ENCODE measurements at places on chromosomes 4 and X.

GRCh38 chr4:185950891-185951290 lies 118.1 kb upstream of the TLR3 start:
- DNase-seq: no peak

GRCh38 chrX:133586443-133586842 lies 171.2 kb upstream of the GPC4 start:
- DNase-seq: no peak

- no peak for DNase-seq
These were observed 28.7 kb downstream of the C4orf50 start for GRCh38 chr4:5989236-5990225.

GRCh38 chr4:71456841-71457240 lies 118.0 kb downstream of the SLC4A4 start:
- no peak for DNase-seq

- DNase-seq: no peak
These were observed 106.8 kb downstream of the FAM9B start for GRCh38 chrX:8927066-8927635.

GRCh38 chrX:19810006-19810774 lies 77.2 kb downstream of the SH3KBP1 start:
- no peak for DNase-seq

GRCh38 chr4:102061133-102061532 lies 270.6 kb downstream of the BANK1 start:
- no peak for DNase-seq

- no peak for DNase-seq
These were observed 6.3 kb upstream of the PGAM4 start for GRCh38 chrX:77975755-77976154.

GRCh38 chrX:95044331-95044730 lies 1370.3 kb downstream of the FAM133A start:
- DNase-seq: no peak

GRCh38 chr4:169362607-169363006 lies 91.9 kb upstream of the SH3RF1 start:
- no peak for DNase-seq

GRCh38 chr4:23161787-23162186 lies 469.1 kb downstream of the GBA3 start:
- no peak for DNase-seq

DNA sequence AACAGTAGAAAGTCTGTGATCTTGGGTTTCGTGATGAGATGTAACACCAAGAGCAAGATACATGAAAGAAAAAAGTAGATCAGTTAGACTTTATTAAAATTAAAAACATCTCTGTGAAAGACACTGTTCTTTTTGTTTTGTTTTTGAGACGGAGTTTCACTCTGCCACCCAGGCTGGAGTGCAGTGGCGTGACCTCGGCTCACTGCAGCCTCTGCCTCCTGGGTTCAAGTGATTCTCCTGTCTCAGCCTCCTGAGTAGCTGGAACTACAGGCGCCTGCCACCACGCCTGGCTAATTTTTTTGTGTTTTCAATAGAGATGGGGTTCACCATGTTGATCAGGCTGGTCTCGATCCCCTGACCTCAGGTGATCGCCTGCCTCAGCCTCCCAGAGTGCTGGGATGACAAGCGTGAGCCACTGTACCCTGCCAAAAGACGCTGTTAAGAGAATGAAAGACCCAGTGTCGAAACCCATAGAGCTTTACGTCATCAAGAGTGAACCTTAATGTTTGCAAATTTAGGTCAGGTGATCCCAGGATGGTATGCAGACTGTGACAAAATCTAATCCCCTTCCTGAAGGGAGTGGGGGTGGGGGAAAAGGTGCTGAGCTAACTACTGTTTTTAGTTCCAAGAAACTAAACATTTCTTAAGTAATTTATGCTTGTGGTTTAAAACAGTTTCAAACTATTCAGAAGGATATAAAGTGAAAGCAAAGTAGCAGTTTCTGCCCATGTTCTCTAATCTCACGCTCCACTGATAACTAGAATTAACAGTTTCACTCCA lies 8.0 kb downstream of the OFD1 start:
- no peak for DNase-seq

GRCh38 chr4:8129136-8129535 lies 29.5 kb downstream of the ABLIM2 start:
- DNase-seq: no peak

DNA sequence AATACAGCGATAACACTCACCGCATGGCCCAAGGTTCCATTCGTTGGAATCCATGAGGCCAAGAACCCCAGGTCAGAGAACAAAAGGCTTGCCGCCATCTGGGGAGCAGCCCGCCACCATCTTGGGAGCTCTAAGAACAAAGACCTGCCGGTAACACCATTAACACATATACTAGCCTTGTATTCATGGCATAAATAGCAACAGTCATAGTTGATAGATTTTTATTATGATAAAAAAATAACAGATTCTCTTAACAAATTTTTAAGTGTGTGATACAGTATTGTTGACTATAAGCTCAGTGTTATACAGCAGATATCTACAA lies 309.4 kb downstream of the GLUD2 start:
- DNase-seq: no peak

DNA sequence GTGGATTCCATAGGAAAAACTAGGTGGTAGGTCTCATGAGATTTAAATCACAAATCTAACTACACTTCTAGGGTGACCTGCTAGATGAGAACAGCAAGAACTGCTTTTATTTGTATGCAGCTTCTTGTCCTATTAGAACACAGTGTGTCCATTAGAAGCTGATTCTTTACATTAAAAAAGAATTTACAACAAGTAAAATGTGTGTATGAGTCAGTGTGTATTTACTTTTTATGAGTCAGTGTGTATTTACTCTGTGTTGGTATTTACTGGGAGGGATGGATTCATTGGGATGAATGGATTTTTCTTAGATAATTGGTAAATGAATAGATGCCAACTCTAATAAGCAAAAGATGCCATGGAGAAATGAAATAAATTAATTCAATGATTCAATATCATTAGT lies 40.6 kb upstream of the XPNPEP2 start:
- no peak for DNase-seq

Measured in vagina (tissue), 2 donors.